ENCODE measurements at places on chromosomes 1 and 21.

GRCh38 chr1:53417074-53417511 lies 42.1 kb upstream of the DMRTB1 start:
- no peak for DNase-seq

GRCh38 chr1:231057410-231057809 lies 17.4 kb upstream of the FAM89A start:
- DNase-seq, result no peak

- peak; percentile 84 for DNase-seq
Measured at GRCh38 chr1:117606649-117607430, 992 bp downstream of the TENT5C start.

DNA sequence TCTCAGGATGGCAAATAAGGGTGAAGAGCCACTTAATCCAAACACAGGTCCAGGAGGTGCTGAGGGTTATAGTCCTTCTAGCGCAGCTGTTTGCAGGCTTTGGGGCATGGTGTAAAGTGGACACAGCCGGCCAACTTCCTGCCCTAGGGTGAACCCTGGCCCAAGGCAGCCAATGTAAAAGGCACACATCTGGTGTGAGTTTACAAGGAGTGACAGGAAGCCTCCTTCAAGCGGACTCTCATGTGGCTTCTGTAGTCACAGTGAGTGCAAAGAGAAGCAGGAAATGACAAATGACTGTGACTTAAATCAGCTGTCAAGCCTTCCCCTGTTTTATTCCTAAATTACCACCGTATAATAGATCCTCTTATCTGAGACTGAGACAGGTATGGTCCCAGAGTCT lies 213.0 kb downstream of the CRB1 start:
- DNase-seq, result no peak

DNA sequence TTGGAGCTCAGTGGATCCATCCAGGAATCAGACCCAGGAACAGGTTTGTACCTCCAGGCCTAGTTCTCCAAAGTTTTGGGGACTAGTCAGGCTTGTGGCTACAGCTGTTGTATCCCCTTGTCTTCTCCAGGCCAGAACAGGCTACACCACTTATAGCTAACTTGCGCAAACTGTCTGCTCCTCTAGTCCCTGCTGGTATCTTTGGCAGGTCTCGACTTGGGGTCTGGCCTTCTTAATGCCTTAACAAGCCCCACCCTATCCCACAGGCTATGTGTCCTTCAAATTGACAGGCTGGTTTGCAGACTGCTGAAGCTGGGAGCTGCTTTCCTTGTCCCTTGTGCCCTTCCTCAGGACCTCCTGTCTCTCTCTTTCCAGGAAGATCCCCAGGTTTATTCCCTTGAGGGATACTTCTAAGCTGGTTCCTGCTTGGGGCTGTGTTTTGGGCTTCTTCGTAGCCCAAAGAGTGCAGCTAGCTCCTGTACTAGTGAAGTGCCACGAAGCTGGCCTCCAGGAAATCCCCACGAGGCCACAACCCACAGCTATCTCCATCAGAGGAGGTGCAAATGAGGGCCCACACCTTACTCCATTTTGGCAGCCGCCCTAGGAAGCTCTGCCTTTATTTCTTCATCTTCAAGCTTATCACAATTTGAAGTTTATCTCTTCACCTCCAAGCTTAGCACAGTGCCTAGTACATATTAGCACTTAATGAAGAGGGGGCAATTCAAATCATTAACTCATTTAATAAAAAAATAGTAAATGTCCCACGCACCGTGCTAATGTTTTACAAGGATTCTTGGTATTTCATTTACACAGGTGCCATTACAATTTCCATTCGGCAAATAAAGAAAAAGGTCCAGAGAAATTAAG lies 683 bp upstream of the DMAP1 start:
- peak; percentile 69 for DNase-seq

DNA sequence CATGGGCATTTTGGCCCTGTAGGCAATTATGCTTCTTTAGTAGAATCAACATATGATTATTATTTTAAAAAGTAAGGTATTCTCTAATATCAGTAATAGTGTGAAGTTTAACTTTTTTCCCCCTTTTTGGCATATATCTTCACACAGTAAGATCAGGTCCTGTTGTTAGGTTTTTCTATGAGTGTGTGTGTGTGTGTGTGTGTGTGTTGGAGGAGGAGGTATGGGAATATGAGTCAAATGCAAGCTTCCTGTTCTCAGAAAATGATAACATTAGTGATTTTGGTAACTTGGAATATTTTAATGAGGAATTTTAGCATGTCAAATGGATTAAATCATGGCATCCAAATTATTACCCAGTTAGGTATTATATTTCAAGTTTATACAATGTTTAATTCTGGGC lies 65.8 kb upstream of the BCL10 start:
- no peak for DNase-seq

DNA sequence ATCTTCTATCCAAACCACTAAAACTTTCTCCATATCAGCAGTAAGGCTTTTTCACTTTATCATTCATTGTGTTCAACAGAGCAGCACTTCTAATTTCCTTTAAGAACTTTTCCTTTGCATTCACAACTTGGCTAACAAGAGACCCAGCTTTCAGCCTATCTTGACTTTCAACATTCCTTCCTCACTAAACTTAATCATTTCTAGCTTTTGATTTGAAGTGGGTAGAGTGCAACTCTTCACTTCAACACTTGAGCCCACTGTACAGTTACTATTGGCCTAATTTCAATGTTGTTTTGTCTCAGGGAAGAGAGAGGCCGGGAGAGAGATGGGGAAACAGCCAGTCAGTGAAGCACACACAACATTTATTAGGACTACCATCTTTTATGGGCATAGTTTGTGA lies 2.0 kb downstream of the UBE2G2 start:
- no peak for DNase-seq

DNA sequence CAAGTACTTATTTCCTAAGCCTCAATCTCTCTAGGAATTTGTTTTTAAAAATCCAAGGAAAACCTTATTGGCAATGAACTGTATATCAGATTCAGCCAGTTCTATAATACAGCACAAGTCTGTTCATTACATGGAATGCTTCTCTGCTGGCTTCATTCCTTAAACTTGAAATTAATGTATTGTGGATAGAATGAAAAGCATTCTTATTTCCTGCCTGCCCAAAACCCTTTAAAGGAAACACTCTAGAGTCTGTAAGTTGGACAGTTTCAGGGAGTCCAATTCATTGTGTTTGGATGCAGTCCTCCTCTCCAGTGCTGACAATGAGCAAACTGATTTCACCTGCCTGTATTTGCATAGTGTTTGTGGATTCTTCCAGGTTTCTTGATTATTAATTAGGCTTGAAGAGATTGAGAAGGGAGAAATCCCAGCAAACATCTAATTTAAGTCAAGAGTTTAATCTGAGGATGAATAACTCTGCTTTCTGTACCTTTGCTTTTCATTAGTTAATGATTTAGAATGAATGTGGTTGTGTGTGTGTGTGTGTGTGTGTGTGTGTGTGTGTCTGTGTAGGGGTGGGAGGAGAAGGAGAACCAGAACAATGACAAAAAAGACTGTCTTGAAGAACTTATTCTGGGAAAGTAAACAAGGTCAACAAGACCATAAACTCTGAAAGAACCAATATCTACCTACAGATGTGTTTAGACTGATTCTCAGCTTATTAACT lies 61.2 kb downstream of the CACHD1 start:
- no peak for DNase-seq

DNA sequence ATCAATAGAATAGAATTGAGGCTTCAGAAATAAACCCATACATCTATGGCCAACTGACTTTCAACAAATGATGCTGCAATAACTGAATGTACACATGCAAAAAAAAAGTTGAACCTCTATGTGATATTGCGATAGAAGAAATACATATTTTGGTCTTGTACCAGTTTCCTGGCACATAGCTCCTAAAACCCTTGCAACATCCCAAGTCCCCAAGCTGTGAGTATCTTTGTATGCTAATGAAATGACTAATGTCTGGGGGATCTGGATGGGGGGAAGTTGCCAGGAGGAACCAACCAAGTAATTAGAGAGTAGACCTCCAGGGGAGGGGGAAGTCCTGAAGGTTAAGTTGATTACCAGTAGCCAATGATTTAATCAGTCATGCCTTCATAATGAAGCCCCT lies 24.4 kb downstream of the BLZF1 start:
- DNase-seq, result no peak

GRCh38 chr1:29689372-29690030 lies 453.2 kb downstream of the PTPRU start:
- DNase-seq, result no peak

GRCh38 chr1:108048301-108049177 lies 83.6 kb upstream of the VAV3 start:
- no peak for DNase-seq

DNA sequence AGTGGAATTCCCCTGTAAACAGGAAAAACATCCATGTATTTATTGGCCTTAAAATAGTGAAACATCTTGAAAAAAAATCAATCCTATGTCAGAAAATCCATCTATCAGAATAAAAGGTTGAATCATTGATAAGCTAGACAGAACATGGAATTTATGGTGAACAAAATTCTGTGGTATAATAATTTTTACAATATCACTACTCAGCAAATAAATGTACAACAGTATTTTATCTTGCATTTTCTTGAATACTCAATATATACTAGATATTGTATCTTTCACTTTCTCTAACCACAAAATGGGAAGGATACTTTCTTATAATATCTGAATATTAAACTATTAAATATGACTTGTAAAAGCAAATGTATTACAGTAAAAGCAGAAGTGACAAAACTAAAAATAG lies 5.7 kb upstream of the UBE4B start:
- DNase-seq, result no peak

- no peak for DNase-seq
Measured at GRCh38 chr1:168843950-168844349, 114.9 kb upstream of the DPT start.

GRCh38 chr1:183885142-183885735 lies 80.3 kb downstream of the RGL1 start:
- no peak for DNase-seq

Data from stimulated activated effector memory CD8-positive, alpha-beta T cell treated with anti-CD3 and anti-CD28 coated beads, Interleukin-12 subunit alpha, Interleukin-12 subunit beta, amount 100 ng/mL, for 72 hours (primary cell).